ENCODE measurements at places on chromosomes 13 and 19.

GRCh38 chr13:45086484-45086883, 33.8 kb upstream of the GTF2F2 start:
- DNase-seq: no peak

GRCh38 chr13:35349673-35350278, 126.7 kb downstream of the MAB21L1 start:
- DNase-seq: no peak

- DNase-seq: no peak
Observed at GRCh38 chr13:108342369-108343289, 73.1 kb downstream of the TNFSF13B start.

DNA sequence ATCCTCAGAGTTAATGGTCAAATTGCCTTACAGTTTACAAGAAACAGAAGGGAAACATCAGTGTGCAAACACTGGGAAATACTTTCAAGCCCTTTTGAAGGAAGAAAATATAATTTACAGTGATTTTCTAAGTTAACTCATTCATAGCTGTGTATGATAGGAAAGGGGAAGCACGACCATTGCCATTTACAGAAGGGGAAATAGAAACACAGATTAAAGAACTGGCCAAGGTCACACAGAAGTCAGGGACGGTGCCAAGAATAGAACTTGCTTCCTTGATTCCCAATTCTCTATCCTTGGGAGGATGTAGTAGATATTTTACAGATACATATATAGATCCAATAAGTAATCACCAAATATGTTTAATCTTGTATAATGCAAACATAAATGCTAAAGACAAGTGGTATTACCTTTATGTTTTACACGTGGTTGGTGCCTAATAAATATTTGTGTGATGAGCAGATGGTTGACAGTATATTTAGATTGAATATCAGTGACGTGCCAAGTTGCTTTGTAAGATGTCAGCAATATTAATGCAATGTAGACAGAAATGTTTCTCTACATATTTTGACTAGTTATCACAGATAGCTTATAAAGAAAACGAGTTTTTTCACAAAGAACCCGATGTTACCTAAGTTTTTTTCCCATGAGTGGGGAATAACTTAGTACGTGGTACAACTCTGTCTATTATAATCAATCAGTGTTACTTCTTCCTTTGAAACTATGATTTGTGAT, 73.1 kb downstream of the FLT1 start:
- DNase-seq: no peak

DNA sequence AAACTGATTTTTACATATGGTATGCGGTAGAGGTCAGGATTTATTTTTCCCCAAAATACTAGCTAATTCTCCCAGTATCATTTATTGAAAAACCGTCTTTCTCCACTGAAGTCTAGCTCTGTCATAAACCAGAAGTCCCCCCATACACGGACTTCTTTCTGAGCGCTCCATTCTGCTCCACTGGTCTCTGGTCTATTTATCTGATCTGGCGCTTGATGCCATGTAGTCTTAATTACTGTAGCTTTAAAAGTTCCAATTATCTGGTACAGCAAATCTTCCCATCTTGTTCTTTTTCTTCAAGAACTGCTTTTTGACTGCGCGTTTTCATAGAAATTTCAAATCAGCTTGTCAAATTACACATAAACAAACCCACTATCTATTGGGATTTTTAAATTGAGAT, 13.7 kb downstream of the DCUN1D2 start:
- no peak for DNase-seq

- no peak for DNase-seq
Observed at GRCh38 chr13:94956417-94957110, 244.2 kb upstream of the SOX21 start.

- no peak for DNase-seq
Observed at GRCh38 chr13:101627556-101627943, 175.1 kb downstream of the ITGBL1 start.

DNA sequence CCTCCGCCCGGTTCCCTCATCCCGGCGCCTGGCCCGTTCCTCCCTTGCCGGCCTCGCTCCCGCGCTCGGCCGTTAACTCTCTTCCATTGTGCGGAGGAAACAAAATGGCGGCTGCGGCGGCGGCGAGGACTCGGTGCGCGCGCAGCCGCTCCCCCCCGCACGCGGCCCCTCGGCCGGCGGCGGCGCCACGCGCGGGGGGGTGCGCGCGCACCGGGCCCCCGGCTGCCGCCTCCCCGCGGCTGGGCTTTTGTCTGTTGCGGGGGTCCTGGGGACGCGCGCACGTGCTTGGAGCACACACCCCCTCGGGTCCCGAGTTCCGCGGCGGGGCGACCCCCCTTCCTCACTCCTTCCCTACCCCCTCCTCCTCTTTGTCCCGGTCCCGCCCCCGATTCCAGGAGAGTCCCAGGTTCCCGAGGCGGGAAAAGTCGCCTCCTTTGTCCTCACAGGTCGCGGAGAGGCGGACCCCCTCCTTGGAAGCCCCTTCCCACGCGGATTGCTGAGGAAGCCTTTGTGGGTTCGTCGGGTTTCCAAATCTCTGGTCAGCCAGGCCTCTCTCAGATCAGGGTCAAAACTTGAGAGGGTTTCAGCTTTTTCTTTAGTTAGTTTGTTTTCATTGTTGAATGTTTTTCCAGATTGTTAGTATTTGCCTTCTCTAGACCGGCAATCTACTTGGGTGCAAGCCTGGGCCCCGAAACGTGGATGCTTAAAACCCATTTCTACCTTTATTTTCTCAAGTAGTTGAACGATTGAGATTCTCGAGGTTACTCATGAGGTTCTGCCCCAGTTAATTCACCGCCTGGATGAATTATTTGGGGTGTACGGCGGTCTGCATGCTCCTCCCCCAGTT, 687 bp downstream of the ILF3 start:
- DNase-seq: no peak

DNA sequence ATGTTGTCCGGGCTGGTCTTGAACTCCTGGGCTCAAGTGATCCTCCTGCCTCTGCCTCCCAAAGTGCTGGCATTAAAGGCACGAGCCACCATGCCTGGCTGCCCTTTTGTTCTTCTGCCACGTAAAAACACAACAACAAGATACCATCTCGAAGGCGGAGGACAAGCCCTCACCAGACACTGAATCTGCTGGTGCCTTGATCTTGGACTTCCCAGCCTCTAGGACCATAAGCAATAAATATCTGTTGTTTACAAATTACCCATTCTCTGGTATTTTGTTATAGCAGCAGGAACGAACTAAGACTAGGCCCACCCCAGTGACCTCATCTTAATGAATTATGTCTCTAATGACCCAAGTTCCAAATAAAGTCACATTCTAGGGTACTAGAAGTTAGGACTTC, 128.4 kb upstream of the CACNA1A start:
- DNase-seq: no peak

DNA sequence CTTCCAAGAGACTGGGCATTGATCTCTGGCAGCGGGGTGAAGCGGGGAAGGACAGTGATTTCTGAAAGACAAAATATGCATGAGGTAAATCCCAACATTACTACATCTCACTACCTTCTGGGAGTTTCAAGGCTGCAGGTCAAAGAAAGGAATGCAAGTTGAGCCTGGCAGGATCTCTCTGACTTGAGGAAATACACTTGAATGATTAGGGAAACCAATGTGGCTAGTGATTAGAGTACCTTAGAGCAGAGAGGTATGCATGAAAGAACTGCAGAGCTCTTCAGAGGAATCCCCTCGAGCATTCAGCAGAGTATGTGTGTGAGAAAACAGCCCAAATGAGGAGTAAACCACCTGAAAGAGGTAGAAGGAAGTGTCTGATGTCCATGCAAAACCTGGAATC, 2874.1 kb upstream of the PCDH20 start:
- DNase-seq: no peak

- no peak for DNase-seq
Observed at GRCh38 chr13:20685092-20685491, 18.4 kb upstream of the IL17D start.

- no peak for DNase-seq
Observed at GRCh38 chr19:11073568-11073967, 15.7 kb upstream of the LDLR start.

GRCh38 chr13:52061587-52061986, 37.1 kb downstream of the UTP14C start:
- DNase-seq: no peak

DNA sequence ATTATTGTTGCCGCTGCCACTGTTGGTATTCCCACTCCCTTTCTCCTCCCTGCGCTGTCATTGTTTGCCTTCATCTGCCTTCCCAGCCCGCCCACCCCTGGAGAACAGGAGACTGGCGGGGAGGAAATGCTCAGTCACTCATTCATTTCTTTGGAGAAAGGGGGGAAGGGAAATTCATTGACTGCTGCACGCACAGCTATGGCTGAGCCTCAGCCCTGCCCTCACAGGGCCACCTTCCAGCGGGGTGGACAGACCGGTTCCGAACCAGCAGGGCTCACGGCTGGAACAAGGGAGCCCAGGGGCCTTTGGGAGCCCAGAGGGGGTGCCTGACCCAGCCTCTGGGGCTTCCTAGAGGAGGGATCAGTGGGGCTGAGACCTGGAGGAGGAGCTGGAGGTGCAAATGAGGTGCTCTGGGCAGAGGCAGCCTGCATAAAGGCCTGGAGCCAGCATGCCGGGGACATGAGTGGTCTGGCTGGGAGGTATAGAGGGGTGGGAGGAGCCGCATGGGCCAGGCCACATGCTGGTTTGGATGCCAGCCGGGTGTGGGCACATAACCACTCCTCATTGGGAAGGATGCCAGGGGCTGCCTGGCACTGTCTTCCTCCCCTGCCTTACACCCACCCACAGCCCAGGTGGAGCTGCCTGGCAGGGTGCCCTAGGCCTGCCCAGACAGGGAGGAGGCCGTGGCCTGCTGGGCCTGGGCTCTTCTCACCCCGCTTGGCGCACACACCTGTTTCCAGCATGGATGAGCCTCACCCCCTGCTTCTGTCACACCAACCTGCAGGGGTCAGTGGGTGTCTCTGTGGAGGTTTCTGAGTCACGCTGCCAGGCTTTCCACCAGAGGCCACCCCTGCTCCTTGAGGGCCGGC, 26.8 kb downstream of the PPP5C start:
- DNase-seq: no peak

DNA sequence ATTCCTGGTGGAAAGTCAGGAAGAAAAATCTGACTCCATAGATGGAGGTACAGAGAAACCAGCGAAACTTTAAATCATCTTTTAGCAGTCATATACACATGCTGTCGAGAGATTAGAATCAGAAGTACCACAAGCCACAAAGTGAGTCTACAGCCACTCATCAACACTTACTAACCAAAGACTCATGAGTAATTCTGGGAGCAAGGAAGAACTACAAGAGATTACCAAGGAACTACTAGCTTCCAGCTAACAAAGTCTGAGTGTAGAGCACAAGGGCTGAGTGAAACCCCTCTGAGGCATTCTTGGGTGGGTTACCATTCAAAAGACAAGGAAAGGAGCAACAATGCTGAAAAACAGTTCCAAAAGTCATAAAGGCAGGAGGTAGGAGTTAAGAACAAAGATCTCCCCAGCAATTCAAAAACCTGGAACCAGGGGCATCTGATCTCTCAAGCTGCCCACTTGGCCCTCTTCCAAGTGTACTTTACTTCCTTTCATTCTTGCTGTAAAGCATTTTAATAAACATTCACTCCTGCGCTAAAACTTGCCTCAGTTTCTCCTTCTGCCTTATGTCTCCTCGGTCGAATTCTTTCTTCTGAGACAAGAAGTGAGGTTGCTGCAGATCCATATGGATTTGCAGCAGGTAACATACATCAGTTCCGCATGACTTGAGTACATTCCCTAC, 13.0 kb downstream of the RBM26 start:
- DNase-seq: peak; percentile 9

DNA sequence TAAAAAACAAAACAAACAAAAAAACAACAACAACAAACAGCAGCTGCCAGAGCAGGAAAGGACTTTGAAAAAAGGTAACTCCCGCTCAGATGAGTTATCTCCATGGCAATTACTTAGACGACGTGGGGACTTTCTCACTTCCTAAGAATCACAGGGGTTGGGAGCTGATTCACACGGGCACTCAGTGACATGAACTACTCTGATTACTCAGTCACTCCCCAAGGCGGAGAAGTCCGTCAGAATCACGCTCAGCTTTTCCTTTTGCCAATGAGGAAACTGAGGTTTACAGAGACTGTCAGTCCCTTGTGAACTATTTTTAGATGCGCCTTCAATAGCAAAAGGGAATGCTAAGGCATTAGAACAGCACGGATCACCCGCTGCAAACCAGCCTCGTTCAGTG, 32.3 kb upstream of the MATK start:
- DNase-seq: no peak

DNA sequence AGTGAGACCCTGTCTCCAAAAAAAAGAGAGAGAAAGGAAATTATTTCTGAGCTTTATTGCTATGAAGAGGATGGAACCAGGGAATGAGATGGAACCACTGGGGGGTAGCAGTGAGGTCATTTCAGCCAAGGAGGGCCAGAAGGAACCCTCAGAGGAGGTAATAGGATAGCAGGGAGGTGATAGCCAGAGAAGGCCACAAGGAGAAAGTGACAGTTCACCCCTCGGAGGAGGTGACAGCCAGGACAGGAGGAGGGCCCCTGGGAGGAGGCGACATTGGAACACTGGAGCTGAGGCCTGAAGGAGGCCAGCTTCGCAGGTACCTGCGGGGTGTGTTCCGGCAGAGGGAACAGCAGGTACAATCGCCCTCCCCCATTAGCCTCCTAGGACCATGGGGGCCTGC, 675 bp upstream of the PGPEP1 start:
- DNase-seq: no peak

DNA sequence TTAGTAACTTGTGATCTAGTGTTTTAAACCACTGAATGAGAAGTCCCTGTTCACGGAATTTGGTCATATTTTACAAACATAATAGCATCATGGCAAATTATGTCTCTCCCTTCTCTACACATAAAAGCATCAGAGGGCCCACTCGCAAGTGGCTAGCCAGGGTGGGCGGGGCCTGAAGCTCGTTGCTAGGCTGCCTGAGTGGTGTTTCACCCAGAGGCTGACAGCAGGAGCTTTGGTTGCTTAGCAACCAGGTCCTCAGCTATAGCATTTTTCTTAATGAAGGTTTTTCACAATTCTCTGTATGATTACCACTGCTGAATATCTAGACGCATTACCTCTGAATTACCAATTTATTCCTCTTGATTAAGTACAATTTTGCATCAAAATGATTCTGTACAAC, 126.5 kb downstream of the NALCN start:
- DNase-seq: no peak

GRCh38 chr19:31356587-31357314, 7.5 kb upstream of the TSHZ3 start:
- no peak for DNase-seq

GRCh38 chr13:44237276-44237767, 136.3 kb upstream of the SERP2 start:
- no peak for DNase-seq

DNA sequence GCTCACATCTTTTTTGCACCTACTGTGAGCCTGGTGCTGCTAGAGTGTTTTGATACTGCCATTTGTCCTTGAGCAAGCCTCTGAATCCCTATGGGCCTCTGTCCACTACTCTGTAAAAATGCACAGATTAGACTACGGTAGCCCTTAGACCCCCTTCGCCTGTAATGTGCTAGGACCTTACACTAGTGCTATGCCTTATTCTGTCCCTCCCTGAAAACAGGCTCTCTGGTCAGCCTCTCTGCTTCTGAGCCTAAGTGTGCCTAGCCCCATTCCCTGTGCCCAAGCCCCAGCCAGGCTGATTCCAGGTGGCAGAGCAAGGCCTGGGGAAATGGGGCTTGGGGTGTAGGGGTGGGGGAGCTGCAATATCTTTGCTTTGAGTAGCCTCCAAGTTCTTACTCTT, 10.7 kb downstream of the HMGB1 start:
- DNase-seq: no peak

GRCh38 chr13:47794963-47795362, 206.1 kb downstream of the SUCLA2 start:
- DNase-seq: no peak
